ENCODE measurements at places on chromosomes 16 and 17.

- DNase-seq = no peak
Measured at GRCh38 chr16:56319376-56319775, 106.0 kb downstream of the AMFR start.

DNA sequence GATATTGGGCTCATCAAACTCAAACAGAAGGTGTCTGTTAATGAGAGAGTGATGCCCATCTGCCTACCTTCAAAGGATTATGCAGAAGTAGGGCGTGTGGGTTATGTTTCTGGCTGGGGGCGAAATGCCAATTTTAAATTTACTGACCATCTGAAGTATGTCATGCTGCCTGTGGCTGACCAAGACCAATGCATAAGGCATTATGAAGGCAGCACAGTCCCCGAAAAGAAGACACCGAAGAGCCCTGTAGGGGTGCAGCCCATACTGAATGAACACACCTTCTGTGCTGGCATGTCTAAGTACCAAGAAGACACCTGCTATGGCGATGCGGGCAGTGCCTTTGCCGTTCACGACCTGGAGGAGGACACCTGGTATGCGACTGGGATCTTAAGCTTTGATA lies 2.6 kb upstream of the HPR start:
- no peak for DNase-seq

DNA sequence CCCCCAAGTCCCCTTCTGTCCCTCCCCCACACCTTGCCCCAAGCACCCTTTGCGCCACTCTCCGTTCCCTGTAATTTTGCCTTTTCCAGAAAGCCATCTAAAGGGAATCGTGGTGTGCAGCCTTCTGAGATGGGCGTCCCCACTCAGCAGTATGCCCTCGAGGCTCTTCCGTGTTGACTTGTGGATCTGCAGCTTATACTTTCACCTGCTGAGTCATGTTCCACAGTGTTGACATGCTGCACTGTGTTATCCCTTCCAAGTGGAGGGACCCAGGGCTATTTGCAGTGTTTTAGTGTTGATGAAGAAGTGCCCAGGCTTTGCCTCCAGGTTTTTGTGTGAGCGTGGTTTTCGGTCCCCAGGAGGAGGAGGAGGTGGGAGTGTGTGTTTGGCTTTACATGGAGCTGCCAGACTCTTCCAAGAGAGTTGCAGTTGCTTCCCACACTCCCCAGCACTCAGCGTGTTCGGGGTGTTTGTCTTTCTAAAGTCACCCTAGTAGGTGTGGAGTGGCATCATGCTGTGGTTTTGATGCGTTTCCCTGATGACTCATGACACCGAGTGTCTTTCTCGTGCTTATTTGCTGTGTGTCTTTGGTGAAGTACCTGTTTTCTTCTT lies 32.1 kb upstream of the JPT2 start:
- no peak for DNase-seq

- no peak for DNase-seq
Measured at GRCh38 chr16:82368041-82368440, 198.0 kb upstream of the MPHOSPH6 start.

- DNase-seq = no peak
Measured at GRCh38 chr17:62966426-62967204, 580 bp downstream of the TANC2 start.

DNA sequence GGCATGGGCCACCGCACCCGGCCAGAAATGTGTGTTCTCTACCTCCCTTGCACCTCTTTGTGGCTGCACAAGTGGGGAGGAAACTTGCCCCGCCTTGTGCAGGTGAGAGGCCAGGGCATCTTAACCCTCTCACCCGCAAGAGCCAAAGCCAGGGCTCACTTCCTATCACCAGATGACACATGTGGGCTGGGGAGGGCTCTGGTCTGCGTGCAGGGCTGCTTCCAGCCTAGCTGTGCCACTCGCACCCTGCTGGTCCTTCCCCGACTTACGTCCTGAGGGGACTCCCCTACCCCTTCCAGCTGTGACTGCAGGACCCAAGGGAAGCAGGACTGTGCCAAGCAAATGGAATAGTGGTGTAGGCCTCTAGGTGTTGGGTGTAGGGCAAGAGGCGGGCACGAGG lies 6.9 kb downstream of the MIEF2 start:
- DNase-seq = no peak

- DNase-seq = no peak
Measured at GRCh38 chr17:44997733-44998520, 29.8 kb upstream of the C1QL1 start.

DNA sequence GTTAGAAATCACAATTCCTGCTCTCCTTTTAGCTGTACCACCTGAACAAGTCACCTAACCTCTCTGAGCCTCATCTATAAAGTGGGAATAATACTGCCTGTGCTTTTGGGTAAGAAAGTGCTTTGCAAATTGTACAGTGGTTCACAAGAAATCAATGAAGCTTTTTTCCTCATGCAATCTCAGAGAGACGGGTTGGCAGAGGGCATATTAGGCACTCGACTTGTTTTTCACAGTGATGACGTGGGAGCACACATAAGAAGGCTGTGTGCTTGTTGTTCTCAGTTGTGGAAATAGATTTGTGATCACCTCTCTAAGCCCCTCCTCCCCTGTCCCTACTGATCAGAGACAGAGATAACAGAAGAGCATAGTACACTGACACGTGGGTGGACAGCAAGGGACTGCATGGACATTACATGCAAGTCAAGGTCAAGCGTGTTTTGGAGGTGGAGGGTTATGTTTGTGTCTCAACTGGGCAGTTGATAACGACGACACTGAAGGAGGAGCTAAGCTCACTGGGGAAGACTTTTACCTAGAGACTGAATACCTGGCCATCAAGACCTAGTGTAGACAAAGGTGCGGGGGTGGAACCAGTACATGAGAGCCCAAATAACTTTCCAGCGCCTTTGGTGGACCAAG lies 1.7 kb upstream of the GPT2 start:
- no peak for DNase-seq

- no peak for DNase-seq
Measured at GRCh38 chr17:2040942-2041560, 771 bp upstream of the OVCA2 start.

DNA sequence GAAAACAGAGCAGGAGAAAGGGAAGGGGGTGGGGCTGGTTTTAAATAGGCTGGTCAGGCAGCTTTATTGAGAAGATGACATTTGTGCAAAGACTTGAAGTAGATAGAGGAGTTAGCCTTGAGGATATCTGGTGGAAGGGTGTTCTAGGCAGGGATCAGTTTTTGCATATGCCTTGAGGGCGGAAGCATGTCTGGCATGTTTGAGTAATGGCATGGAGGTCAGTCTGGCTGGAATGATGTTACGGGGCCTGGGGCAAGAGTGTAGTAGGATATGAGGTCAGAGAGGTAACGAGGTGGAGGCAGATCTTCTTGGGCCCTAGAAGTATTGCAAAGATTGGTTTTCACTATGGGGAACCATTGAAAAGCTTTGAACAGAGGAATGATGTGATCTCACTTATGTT lies 4.8 kb downstream of the RABEP1 start:
- no peak for DNase-seq

GRCh38 chr17:27904114-27904513 lies 10.9 kb upstream of the LYRM9 start:
- no peak for DNase-seq

DNA sequence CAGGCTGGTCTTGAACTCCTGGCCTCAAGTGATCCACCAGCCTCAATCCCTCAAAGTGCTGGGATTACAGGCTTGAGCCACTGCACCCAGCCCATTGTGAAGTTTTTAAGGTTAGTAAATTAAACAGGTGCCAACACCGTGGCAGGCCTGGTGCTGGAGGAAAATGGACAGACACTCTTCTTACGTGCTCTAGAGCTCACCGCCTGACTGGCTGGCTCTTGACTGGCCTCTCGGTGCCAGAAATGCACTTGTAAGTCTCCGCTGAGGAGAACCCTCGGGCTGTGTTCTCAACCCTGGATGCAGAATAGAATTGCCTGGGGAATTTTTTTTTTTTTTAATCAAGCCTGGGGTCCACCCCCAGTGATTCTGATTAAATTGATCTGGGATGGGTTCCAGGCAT lies 10.3 kb upstream of the HAS3 start:
- DNase-seq = no peak

DNA sequence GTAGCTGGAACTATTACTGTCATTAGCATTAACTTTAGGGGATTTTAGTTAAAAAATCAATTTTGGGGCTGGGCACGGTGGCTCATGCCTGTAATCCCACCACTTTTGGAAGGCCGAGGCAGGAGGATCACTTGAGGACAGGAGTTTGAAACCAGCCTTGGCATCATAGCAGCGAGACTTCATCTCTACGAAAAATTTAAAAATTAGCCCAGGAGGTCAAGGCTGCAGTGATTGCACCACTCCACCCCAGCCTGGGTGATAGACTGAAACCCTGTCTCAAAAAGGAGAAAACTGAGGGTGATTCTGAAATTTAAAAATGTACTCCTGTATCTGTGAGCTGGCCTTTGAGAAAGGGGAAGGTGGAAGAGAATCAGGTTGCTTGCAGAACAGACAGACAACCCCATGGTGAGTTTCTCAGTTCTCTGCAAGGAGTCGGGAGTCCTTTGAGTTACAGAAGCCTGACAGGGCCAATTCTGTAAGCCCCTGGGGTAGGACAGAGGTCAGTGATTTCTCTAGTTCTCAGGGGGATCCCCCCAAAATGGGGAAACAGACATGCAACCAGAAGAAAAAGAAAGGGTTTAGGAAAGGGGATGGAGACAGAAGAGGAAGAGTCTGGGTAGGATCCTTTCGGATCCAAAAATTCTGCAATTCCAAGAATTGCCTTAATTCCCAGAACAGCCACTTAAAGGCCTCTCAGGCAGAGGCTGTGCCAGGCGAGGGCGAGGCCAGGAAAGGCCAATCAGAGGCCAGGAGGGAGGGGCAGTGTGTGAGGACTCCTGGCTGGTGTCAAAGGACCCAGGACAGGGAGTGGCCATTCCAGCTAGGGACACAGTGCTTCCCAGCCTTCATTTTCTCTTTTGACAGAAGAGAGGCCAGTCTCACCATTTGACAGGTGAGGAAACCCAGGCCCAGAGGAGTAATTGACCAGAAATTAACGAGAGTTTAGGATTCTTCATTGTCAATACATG lies 6.7 kb downstream of the NUPR1 start:
- DNase-seq = no peak

DNA sequence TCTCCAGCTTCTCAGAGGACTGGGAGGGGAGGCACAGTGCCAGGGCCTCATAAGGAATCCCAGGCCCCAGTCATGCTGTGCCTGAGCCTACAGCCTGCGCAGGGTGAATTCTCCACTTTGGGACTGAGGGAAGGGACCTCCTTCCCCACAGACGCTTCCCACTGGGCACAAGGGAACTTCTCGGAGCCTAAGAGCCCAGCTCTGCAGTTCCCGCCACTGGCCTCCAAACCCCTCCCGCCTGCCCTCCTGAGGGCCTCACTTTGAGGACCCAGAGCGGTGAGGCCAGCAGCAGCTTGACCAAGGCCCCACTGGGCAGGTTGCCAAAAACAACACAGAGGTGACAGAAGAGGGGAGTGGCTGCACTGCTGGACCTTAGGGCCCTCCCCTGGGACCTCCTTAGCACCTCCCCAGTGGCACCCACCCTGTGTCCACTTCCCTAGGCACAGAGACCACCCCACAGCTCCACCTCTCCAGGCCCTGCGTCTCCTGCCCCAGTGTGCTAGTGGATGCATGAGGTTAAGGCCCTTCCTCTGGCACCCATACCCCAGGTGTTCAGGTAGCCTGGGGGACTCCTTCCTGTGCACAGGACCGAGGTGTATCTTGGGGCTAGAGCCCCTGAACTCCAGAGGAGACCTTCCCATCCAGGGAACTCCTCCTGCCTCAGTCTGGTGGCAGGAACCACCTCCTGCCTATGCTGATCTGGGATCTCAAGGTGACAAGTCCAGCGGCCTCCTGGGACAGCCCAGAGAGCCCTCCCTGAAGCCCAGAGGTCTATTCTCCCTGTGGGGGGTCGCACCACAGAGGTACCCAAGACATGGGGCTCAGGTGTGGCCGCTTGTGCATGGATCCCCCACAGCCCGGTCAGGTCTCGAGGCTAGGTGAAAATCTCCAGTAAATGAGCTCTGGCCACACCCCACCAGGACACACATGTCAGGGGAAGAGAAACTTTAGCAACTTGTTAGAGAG lies 3.4 kb downstream of the CASKIN2 start:
- no peak for DNase-seq

DNA sequence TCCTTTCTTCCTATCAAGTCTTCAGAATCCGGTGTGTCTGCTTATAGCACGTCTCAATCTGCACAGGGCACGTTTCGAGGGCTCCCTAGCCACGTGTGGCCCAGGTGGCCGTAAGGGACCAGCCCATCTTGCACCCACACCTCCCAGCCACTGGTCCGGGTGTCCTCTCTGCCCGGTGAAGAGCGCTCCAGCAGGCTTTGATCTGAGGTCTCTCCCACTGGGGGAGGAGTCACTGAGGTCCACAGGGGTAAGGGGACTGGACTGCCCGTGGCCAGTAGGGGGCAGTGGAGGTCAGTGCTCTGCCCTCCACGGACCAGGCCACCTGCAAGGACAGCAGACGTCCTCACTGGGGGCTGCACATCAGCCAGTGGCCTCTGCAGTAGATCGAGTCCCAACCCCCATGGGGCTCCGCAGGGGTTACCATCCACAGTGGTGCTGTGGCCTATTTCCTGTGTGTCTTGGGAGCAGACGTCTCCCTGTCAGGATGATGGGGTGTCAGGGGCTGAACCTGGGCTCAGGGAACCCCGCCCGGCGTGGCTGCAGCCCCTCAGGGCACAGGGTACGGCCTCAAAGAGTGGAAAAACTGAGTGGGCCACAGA lies 204.1 kb upstream of the CIBAR2 start:
- DNase-seq = no peak

- DNase-seq = no peak
Measured at GRCh38 chr17:31486351-31487062, 95.0 kb downstream of the RAB11FIP4 start.

Measured in skeletal muscle cell (primary cell).